ENCODE measurements at places on chromosomes 6 and 20. TPM values are rescaled to one million over a fixed set of nuclear protein-coding genes. Genes with fewer than 3 reads are reported as not detected.

Gene C6orf58
- polyA plus RNA-seq = 0.05 TPM

Gene B3GALT4
- 1.6 TPM for polyA plus RNA-seq

Gene RWDD2A
- polyA plus RNA-seq = 4.0 TPM

Gene SCUBE3
- 0.29 TPM for polyA plus RNA-seq

Gene LTA
- not detected for polyA plus RNA-seq

Gene TFAP2D
- not detected for polyA plus RNA-seq

Gene FKBP1C
- 2.2 TPM for polyA plus RNA-seq

Gene KCNG1
- 0.73 TPM for polyA plus RNA-seq

Gene SLC2A10
- 20.4 TPM for polyA plus RNA-seq
